ENCODE measurements at places on chromosomes 1 and 21.

GRCh38 chr1:110477041-110477440 lies 26.1 kb downstream of the PROK1 start:
- DNase-seq: no peak

- DNase-seq: peak; percentile 4
These were observed at the start of gene GPR161 for GRCh38 chr1:168136709-168137514. Gene GPR161 (minus strand): TSS chr1:168136930. CDS start chr1:168104850, 32,080 bp downstream.

- DNase-seq: no peak
These were observed 55.4 kb upstream of the GRHL3 start for GRCh38 chr1:24263746-24264145.

GRCh38 chr1:232880354-232880753 lies 70.1 kb upstream of the NTPCR start:
- no peak for DNase-seq

DNA sequence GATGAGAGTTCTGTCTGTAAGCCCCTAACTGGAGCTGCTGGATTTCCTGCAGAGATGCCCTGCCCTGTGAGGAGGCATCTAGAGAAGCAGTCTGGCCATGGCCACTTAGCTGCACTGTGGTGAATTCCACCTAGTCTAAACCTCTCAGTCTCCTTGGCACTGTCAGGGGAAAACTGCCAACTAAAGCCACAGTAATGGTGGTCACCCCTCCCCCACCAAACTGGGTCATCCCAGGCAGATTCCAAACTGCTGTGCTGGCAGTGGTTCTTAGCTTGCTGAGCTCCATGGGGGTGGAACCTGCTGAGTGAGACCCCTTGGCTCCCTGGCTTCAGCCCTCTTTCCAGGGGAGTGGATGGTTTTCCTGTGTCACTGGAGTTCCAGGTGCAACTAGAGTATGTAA lies 740.6 kb downstream of the RWDD3 start:
- DNase-seq: peak; percentile 51

DNA sequence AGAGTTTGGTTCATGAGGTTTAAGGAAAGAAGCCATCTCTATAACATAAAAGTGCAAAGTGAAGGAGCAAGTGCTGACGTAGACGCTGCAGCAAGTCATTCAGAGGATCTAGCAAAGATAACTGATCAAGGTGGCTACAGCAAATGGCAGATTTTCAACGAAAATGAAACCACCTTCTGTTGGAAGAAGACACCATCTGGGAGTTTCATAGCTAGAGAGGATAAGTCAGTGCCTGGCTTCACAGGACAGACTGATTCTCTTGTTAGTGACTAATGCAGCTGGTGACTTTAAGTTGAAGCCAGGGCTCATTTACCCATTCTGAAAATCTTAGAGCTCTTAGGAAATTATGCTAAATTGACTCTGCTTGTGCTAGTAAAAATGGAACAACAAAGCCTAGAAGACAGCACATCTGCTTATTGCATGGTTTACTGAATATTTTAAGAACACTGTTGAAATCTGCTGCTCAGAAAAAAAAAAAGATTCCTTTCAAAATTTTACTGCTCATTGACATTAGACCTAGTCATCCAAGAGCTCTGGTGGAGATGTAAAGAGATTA lies 10.5 kb downstream of the MAEL start:
- DNase-seq: no peak

GRCh38 chr1:203629016-203629506 lies 2.4 kb downstream of the ATP2B4 start:
- DNase-seq: no peak

DNA sequence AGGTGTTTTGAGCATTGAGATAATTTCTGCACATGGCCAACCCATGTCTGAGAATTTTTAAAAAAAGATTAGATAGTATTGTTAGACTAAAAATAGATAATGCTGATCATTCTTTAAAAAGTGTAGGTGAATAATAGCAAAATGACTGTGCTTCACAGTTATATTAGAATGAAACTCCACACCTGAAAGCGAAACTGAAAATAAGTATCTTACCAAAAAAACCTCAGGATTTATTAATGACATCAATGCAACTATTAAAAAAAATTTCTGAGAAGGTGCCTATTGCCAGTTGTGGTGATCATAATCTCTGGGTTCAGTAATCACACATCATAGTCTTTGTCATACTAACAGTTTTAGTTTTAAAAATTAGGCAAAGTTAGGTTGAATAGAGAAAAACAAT lies 36.5 kb downstream of the PLA2G4A start:
- no peak for DNase-seq

- DNase-seq: no peak
These were observed 30.9 kb downstream of the LRRC8B start for GRCh38 chr1:89555550-89555949.

Data from T1000 (cell line).